ENCODE measurements at places on chromosomes 6 and 20.

DNA sequence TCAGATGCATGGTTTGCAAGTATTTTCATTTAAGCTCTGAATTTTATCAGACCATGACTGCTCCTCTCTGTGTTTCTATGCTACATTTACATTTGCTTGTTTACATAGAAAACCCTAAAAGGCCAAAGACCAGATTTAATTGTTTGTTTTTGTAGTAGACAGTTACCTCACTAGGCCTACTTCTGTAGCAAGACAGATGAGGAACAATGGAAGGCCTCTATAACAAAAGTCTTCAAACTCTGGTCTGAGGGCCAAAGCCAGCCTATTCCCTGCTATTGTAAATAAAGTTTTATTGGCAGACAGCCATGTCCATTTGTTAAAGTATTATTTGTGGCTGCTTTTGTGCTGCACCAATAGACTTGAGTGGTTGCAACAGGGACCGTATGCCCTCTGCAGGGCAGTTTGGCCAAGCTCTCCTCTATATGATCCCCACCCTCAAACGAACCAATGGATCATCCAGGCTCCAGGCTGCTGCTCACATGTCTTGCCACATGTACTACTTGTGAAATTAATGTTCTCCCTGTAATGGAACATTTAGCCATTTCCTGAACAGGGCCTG lies 182.0 kb downstream of the DOK5 start:
- H3K4me3 ChIP-seq, result no peak overlapping the region
- no peak overlapping the region for H3K27ac ChIP-seq
- no peaks in the 10 kb centered on the region for H3K36me3 ChIP-seq
- no peak for DNase-seq

GRCh38 chr6:52566201-52566600 lies 10.7 kb downstream of the TRAM2 start:
- no peaks in the 10 kb centered on the region for H3K27me3 ChIP-seq
- no peak overlapping the region for H3K4me3 ChIP-seq
- H3K36me3 ChIP-seq, result no peaks in the 10 kb centered on the region
- no peak for DNase-seq

GRCh38 chr6:107637316-107638315 lies 147.7 kb downstream of the SOBP start:
- peak overlapping the region; percentile 68 for H3K4me3 ChIP-seq
- DNase-seq, result peak; percentile 28
- H3K36me3 ChIP-seq, result no peaks in the 10 kb centered on the region
- peaks cover 84% of the 10 kb centered on the region for H3K4me1 ChIP-seq
- peak overlapping the region; percentile 67 for H3K27ac ChIP-seq

- no peak overlapping the region for H3K4me3 ChIP-seq
- H3K27me3 ChIP-seq, result no peaks in the 10 kb centered on the region
- H3K27ac ChIP-seq, result no peak overlapping the region
Measured at GRCh38 chr20:40631119-40631631, 57.9 kb downstream of the MAFB start.

DNA sequence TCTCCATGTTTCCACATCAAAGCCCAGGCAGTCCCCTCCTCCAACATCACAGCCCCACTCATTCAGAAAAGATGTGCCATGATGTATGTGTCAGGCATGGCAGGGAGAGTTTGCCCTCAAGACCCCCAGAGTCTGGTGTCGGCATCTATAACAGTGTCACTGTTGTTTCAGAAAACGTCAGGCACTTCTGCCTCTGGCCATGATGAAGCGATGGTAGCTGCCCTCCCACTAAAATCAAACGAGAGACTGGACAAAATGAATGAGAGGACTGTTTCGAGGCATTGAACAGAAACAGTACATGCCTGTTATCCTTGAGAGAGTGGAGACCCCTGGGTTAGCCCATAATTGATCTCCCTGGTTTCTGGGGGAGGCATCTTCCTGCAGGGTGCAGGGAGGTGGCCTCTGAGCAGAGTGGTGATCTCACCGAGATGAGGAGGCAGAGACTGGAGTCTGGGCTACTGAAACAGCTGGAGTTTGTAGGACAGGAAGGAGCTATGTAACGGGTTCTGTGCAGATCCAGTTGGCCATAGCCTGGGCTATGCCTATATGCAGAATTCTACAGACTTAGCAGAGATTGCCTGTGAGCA lies 144.5 kb downstream of the SYCP2 start:
- H3K36me3 ChIP-seq, result no peaks in the 10 kb centered on the region
- no peak overlapping the region for H3K27ac ChIP-seq
- DNase-seq, result no peak
- H3K27me3 ChIP-seq, result peaks cover 10% of the 10 kb centered on the region
- no peak overlapping the region for H3K4me3 ChIP-seq

- no peak overlapping the region for H3K27ac ChIP-seq
- peaks cover 9% of the 10 kb centered on the region for H3K27me3 ChIP-seq
- H3K4me1 ChIP-seq, result no peaks in the 10 kb centered on the region
- no peaks in the 10 kb centered on the region for H3K36me3 ChIP-seq
Measured at GRCh38 chr6:147438758-147439528, 69.5 kb upstream of the SAMD5 start.

Measured in naive B cell (primary cell).